Muscle of back (tissue), 13 donors: ENCODE measurements at places on chromosomes 13 and 19. TPM values are rescaled to one million over a fixed set of nuclear protein-coding genes. Genes with fewer than 3 reads are reported as not detected.

GRCh38 chr13:72534951-72535640 lies 192.3 kb downstream of the MZT1 start:
- no peak for DNase-seq

- no peak for DNase-seq
Observed at GRCh38 chr19:34832581-34833112, 59.6 kb upstream of the ZNF599 start.

GRCh38 chr13:59680429-59681024 lies 483.2 kb downstream of the DIAPH3 start:
- no peak for DNase-seq

- DNase-seq, result no peak
Observed at GRCh38 chr19:41925208-41926003, 2.8 kb downstream of the ERFL start.

DNA sequence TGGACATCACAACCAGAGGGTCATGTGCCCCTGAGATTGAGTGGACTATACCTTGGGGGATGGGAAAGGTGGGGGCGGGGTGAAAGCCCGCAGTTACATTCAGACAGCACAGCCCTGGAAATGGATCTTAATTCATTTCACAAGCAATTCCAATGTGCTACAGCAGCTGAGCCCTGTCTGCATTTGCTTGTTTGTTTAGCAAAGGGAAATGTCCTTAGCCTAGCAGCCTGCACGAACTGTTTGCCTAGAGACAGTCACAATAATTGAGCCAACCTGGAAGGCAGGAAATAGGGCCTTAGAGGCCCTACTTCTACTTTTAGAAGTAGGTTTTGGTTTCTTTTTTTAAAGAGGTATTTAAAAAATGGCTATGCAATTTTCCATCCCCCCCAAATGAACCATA lies 177.3 kb upstream of the KL start:
- DNase-seq, result peak; percentile 80

GRCh38 chr13:40502236-40502635 lies 164.2 kb downstream of the FOXO1 start:
- DNase-seq, result no peak

GRCh38 chr13:79385694-79386093 lies 20.4 kb downstream of the RBM26 start:
- DNase-seq, result no peak

DNA sequence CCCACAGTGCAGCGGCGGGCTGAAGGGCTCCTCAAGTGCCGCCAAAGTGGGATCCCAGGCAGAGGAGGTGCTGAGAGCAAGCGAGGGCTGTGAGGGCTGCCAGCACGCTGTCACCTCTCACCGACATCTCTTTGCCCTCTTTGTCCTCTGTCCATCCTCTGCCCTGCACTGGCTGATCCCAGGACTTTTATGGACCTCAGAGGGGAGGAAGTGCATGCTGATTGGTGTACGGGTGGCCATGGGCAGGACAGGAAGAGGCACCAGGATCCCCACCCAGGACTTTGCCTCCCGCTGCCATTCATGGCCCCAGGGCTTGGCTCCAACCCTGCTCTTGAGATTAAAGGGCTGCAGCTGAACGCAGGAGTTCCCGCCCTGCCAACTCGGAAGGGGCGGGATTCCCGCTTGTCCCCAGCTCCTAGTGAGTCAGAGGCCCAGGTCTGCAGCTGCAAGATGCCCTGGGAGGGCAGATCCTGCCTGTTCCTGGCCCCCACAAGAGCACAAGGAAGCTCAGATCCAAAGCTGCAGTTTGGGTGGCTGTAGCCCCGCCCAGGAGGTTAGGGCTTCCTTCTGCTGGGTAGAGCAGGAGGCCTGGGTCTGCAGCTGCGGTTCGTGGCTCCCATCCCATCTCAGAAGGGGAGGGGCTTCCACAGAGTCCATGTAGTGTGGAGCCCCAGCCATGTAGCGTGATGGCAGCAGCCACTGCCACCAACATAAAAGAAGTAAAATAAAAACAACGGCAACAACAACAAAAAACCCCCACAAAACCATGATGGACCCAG lies 1716.7 kb downstream of the SLITRK1 start:
- no peak for DNase-seq

DNA sequence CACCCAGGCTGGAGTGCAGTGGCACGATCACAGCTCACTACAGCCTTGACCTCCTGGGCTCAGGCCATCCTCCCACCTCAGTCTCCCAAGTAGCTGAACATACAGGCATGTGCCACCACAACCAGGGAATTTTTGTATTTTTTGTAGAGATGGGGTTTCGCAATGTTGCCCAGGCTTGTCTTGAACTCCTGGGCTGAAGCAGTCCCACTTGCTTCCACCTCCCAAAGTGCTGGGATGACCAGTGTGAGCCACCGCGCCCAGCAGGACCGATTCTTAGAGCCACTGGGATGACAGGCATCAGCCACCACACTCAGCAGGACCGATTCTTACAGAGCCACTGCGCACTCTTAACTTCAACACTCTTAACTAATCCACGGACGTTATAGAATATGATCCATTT lies 54.9 kb upstream of the RANBP3 start:
- DNase-seq, result no peak

DNA sequence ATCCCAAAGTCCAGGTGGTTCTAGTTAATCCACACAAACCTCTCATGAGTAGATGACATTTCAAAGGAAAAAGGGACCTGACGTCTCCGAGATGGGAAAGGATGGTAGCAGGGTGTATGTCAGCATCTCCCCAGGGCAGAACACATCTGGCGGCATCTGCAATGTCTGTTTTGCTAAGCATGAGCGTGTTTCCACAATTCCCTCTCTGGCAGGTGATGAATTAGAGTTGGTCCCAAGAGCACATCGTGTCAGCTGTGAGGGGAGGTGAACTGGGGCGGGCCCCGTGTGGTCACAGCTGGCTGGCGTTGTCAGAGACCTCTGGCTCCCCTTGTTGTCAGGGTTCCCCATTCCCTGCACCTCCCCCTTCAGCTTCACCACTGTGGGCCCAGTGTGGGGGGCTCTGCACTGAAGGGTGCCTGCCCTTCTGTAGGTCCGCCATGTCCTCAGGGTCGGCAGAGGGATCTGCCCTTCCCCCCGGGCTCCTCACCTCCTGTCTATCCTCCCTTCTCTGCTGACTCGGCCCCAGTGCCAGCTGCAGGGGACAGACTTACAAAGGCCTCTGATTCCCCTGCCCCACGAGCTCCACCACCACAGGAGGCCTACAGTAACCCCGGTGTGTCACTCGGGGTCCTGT lies 58.2 kb downstream of the CDADC1 start:
- no peak for DNase-seq

DNA sequence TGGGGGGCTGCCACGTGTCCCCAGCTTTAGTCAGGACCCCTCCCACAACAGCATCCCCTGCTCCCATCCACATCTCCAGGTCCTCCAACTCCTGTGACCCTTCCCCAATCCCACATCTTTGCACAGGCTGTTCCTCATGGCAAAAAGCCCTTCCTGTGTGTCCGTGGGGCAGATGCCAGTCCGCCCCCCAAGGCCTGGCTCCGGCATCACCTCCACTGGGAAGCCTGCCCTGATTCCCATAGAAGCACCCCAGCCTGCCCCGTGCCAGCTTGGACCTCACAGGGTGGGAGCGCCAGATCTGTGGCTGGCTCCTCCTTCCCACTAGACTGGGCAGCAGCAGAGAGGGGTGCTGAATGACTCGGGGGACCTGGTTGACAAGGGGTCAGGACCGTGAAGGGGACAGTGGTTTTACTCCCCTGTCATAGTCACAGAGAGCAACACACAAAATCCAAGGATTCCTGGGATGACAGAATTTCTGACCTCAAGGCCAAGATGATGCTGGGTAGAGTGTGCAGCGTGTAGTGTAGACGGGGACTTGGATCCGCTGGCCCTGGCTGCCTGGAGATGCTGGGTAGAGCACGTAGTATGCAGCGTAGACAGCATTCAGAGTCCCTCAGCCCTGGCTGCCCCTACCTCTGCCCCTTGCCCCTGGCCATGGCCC lies 13.3 kb downstream of the KLF2 start:
- DNase-seq, result no peak

GRCh38 chr13:98910501-98910951 lies 67.3 kb downstream of the DOCK9 start:
- DNase-seq, result peak; percentile 47

GRCh38 chr13:65892859-65893258 lies 1337.3 kb downstream of the PCDH9 start:
- no peak for DNase-seq

DNA sequence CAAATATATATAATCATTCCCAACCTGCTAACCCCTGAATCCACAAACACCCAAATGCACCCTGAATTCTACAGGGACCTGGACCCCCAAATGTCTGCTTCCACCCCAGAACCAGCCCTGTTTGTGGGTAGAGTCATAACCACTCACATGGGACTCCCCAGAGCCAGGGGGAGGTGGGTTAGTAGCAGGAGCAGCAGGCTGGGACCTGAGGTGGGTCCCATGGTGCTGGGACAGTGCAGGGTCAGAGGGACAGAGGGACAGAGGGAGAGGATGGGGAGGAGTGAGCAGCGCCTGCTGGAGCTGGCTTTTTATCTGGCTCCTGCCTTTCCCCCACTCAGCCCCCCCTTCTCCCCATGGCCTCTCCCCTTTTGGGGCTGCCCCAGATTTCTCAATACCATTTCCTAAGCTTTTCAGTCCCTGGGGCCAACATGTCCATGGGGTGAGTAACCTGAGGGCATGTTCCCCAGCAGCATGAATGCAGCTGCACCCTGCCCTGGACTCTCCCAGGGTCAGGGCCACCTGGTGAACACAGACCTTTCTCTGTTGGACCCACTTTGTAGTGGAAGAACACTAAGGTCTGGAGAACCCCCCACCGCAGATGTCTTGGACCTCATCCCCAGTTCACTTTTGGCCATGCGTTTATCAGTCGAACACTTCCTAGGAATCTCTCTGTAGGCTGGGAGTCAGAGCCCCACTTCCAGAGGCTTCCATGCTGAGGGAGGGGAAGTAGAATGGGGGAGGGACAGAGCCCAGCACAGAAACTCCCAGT lies at the start of gene C3:
Gene C3, minus strand, starts transcription at position 282 of the 769 bp plus-strand sequence. Its CDS starts 61 bp downstream, at position 221.
- peak; percentile 57 for DNase-seq

GRCh38 chr13:28035146-28035782 lies 46.8 kb upstream of the URAD start:
- DNase-seq, result no peak

- no peak for DNase-seq
Observed at GRCh38 chr19:33436360-33437345, 63.1 kb downstream of the CEBPG start.

DNA sequence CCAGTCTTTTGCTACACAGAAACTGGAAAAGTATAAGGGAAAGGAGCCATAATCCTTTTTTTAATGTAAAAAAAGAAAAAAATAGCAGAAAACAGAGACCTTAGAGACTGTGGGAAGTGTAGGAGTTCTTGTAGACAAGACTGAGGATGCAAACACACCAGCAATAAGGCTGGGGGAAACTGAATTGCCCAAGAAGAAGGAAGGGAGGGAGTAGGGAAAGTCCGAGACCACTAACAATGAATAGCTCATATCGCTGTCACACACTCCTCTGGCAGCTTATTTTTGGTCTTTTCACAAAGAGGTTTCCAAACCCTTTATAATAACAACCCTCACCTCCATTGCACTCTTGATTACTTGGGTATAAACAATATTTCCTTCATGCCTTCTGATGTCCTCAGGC lies 952.0 kb downstream of the SLITRK5 start:
- DNase-seq, result no peak

GRCh38 chr13:33152389-33152788 lies 133.2 kb downstream of the STARD13 start:
- DNase-seq, result no peak

DNA sequence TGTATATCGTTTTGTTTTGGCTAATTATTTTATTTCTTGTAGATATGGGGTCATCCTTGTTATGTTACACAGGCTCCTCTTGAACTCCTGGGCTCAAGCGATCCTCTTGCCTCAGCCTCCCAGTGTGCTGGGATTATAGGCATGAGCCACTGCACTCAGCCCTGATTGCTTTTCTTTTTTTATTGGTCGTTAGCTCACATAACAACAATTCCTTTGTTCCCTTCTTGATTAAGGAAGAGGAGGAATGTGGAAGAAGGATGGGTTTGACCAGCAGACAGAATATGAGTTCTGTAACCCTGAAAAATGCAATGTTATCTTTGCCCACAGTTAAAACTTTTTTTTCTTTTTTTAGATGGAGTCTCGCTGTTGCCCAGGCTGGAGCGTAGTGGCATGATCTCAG lies 11.4 kb downstream of the BRME1 start:
- DNase-seq, result no peak

DNA sequence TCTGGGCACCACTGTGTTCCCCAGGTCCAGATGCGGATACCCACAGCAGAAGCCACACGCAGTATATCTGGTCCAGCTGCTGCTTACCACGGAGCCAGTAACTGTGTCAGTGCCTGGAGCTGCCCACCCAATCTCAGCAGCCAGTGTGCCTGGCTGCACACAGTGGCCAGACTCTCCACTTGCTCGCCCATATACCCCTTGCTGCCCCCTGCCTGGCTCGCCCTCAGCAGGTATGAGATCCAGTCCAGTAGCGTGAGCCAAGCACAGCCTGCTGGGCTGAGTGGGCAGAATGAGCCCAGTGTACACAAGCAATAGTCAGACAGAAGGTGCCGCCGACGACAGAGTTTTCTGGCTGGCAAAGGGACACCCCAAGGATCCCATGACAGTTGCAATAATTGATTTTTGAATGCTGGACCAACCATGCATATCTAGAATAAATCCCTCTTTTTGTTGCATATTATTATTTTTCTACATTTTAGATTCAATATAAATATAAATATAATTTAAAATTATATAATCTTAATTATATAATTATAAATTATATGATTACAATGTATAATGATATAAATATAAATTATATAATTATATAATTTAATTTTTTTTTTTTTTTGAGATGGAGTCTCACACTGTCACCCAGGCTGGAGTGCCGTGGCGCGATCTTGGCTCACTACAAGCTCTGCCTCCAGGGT lies 918.8 kb upstream of the MIR17HG start:
- no peak for DNase-seq

DNA sequence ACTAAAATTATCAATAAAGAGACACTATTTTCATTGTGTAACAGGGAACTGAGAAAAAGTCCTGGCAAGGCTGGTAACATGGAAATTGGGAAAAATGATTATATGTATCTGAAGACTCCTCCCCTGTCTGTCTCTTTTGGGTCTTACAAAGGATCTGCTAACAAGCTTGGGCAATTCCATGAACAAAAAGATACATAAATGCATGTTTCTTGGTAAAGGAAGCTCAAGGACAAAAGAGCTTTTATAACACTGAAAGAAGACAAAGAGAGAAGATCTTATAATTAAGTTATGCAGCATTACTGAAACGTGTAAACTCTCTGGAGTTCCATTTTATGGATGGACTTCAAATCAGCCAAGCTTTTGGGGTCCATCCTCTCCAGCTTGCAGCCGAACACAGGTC lies 29.2 kb downstream of the EFNB2 start:
- no peak for DNase-seq

- peak; percentile 70 for DNase-seq
Observed at GRCh38 chr13:22748866-22749577, 431.8 kb upstream of the SGCG start.

The RGS9BP gene
- 0.10 TPM for polyA plus RNA-seq

The DHDH gene
- 0.68 TPM for polyA plus RNA-seq

The SDHAF1 gene
- 10.0 TPM for polyA plus RNA-seq

The MATK gene
- 1.4 TPM for polyA plus RNA-seq

The ZNF320 gene
- polyA plus RNA-seq, result 16.5 TPM

The B3GNT8 gene
- polyA plus RNA-seq, result 1.8 TPM
